Calu3 (cell line): ENCODE measurements at places on chromosomes 7 and 10. TPM values are rescaled to one million over a fixed set of nuclear protein-coding genes. Genes with fewer than 3 reads are reported as not detected.

GRCh38 chr10:129863201-129863663 lies 100.8 kb downstream of the EBF3 start:
- no peak overlapping the region for H3K27ac ChIP-seq
- no peaks in the 10 kb centered on the region for H3K27me3 ChIP-seq
- DNase-seq: no peak

- H3K4me1 ChIP-seq: peaks cover 27% of the 10 kb centered on the region
- no peak overlapping the region for H3K4me3 ChIP-seq
Measured at GRCh38 chr10:84511106-84511505, 182.7 kb downstream of the CCSER2 start.

DNA sequence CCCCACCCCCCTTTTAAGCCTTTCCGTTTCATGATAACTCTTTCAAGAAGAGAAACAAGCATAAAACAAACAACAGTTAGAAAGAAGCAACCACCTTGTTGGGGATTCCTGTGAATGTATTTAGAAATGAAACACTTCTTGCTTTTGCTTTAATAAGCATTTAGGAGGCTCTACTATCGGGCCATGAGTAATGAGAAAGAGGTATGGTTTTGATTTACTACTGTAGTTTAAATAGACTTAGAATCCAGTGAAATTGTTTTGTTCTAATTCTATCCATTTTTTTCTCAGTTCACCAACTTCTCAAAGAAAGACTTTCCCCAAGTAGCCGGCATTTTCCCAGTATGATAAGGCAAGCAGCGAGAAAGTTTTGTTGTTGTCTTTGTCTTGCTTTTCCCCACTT lies 168.7 kb upstream of the HABP2 start:
- no peak overlapping the region for H3K4me3 ChIP-seq
- H3K36me3 ChIP-seq: no peaks in the 10 kb centered on the region
- H3K27me3 ChIP-seq: peaks cover 12% of the 10 kb centered on the region
- no peak for DNase-seq
- no peak overlapping the region for H3K27ac ChIP-seq

- H3K36me3 ChIP-seq: no peaks in the 10 kb centered on the region
- H3K27ac ChIP-seq: no peak overlapping the region
- no peak for DNase-seq
- no peaks in the 10 kb centered on the region for H3K4me1 ChIP-seq
- peaks cover 57% of the 10 kb centered on the region for H3K27me3 ChIP-seq
- H3K4me3 ChIP-seq: no peak overlapping the region
Measured at GRCh38 chr7:131826960-131827359, 270.5 kb upstream of the PODXL start.

Gene ZPBP
- total RNA-seq: not detected in 2 replicates

- H3K36me3 ChIP-seq: no peaks in the 10 kb centered on the region
- H3K27me3 ChIP-seq: no peaks in the 10 kb centered on the region
- no peak overlapping the region for H3K27ac ChIP-seq
- no peak overlapping the region for H3K4me3 ChIP-seq
Measured at GRCh38 chr7:91288208-91288824, 24.1 kb downstream of the FZD1 start.

DNA sequence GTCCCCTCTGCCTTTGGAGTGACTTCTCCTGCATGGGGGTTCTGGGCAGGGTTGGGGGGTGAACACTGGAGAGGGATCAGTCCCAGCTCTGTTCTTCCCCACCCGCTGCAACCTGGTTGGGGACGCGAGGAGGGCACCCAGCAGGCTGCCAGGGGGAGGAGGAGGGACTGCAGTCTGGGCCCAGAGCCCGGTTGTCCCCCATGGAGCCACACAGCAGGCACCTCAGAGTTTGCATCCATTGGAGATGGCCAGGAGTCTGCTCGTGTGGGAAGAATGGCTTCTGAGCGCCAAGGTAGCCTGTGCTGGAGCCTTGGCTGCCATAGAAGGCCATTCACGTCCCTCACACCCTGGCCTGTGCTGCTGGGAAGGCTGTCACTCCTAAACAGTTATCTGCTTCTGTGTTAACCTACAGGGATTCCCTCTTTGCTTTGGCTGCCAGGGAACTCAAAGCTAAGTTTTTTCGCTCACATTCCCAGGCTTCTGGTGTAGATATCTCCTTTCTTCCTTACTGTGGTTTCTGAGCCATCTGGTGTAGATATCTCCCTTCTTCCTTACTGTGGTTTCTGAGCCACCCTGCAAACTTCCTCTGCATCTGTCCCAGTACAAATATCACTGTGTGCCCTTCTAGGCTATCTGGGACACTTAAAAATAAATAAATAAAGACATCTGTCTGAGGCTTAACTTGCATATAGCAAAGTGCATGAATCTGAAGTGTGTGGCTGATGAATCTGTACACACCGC lies 133.7 kb downstream of the LHPP start:
- H3K4me3 ChIP-seq: no peak overlapping the region
- DNase-seq: no peak
- H3K27me3 ChIP-seq: peaks cover 33% of the 10 kb centered on the region
- no peak overlapping the region for H3K27ac ChIP-seq
- H3K4me1 ChIP-seq: peaks cover 9% of the 10 kb centered on the region

- H3K4me3 ChIP-seq: no peak overlapping the region
- no peak for DNase-seq
- H3K36me3 ChIP-seq: peaks cover 12% of the 10 kb centered on the region
- no peaks in the 10 kb centered on the region for H3K27me3 ChIP-seq
- H3K4me1 ChIP-seq: peaks cover 22% of the 10 kb centered on the region
Measured at GRCh38 chr7:127911968-127912511, 119.2 kb downstream of the LRRC4 start.

Gene PKD2L1
- not detected in 2 replicates for total RNA-seq

GRCh38 chr7:70647801-70648498 lies 484.0 kb upstream of the GALNT17 start:
- H3K36me3 ChIP-seq: no peaks in the 10 kb centered on the region
- DNase-seq: no peak
- H3K27ac ChIP-seq: no peak overlapping the region

GRCh38 chr10:6607182-6607581 lies 27.1 kb upstream of the PRKCQ start:
- no peak for DNase-seq
- peaks cover 100% of the 10 kb centered on the region for H3K27me3 ChIP-seq
- no peak overlapping the region for H3K4me3 ChIP-seq
- no peak overlapping the region for H3K27ac ChIP-seq
- H3K36me3 ChIP-seq: no peaks in the 10 kb centered on the region
- H3K4me1 ChIP-seq: no peaks in the 10 kb centered on the region

DNA sequence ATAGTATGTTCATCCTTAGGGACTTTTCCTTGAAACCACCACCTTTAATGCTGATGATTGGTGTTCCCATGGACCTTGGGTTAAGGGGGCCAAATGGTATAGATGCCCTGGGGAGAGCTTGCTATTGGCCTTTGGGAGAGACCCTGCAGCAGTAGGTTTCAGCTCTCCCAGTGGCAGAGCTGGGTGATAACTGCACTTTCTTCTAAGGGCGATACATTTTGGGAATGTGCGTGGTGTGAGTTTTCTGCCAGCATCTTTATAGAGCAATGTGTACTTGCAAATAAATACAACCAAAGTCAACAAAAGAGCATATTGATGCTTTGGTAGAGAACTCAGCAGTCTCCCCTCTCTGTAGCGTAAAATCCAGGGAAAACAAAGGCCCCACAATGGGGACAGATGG lies 404.1 kb downstream of the PAXIP1 start:
- H3K27me3 ChIP-seq: no peaks in the 10 kb centered on the region
- no peaks in the 10 kb centered on the region for H3K36me3 ChIP-seq
- H3K27ac ChIP-seq: no peak overlapping the region
- no peak for DNase-seq
- H3K4me3 ChIP-seq: no peak overlapping the region

- DNase-seq: no peak
- H3K27ac ChIP-seq: no peak overlapping the region
- no peak overlapping the region for H3K4me3 ChIP-seq
Measured at GRCh38 chr10:53719658-53720057, 947.1 kb upstream of the MBL2 start.

DNA sequence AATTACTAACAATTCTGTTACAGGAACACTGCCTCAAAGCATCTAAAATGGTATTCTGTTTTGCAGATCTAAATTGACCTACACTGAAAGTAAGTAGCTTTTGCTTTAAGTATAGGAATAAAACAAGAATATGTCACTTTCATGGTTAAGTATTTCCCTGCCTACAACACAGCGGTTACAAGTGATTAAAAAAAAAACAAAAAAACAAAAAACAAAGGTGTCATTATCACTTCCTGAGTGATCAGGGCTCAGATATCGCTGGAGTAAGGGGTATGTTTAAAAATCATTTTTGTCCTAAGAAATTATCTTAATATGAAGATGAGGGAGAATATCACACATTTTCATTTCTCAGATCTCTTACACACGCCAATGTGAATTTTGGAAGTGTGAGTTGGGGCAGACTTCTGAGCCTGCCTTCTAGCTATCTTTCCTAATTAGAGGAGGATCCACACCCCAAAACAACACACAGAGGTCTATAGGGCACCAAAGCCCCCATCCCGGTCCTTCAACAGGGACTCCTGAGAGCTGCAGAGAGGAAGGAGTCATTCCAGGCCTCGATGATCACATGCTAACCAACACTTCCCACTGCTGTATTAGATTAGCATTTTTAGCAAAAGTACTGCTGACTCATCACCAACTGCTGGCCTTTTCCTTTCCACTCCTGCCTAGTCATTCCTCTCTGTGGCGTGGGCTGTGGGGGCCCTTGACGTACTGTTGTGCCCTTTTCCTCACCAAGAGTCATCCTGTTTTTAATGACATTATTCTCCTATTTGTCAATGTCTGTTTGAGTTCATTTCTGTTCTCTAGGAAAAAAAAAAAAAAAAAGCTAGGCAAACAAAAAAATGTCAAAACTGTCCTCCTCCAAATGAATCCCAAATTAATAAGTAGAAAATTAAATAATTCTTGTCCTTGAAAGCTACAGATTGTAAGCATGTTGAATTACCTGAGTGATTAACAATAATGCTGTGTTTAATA lies 31.2 kb downstream of the PRTFDC1 start:
- H3K4me1 ChIP-seq: peaks cover 8% of the 10 kb centered on the region
- H3K27me3 ChIP-seq: no peaks in the 10 kb centered on the region
- no peaks in the 10 kb centered on the region for H3K36me3 ChIP-seq
- no peak overlapping the region for H3K27ac ChIP-seq
- no peak for DNase-seq

DNA sequence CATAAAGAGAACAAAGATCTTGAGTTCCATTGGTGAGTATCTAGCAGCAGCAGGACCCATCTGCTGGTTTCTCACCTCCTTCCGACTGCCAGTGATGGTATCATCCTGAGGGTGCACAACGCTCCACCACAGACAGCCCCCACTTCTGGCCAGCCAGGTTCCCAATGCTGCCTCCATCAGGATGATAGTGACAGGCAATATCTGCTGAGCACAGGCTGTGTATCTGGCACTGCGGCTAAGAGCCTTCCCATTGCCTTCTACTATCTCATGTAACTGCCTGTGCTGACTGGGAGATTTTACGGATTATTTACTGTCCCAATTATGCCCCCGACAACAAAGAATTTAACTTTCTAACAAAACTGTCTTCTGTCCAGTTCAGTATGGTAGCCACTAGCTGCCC lies 352.4 kb upstream of the AOAH start:
- no peaks in the 10 kb centered on the region for H3K27me3 ChIP-seq
- peaks cover 8% of the 10 kb centered on the region for H3K4me1 ChIP-seq
- H3K27ac ChIP-seq: no peak overlapping the region
- H3K4me3 ChIP-seq: no peak overlapping the region
- DNase-seq: no peak

DNA sequence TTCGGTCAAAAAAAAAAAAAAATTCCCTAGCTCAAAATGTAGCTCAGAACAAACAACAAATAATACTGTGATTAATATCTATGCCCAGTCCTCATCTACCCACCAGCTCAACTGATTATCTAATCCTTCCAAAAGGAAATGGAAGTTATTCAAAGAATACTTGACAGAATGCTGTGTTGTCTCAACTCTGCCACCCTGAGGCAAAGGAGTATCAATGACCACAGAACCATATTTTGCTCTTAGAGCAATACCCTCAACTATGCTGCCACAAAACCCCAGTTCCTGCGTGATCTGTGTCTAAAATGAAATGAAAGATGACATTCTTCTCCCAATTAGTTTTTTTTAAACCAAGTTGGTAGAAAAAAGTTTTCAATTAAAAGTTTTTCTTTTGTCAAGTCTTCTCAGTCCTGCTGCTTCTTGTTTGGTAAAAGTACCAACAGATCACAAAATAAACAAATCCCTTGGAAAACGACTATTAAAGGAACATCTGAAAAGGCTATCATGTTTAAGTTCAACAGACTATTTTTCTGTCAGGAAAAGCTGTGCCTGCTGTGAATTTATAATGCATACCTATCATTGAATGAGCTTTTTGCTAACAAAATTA lies 21.6 kb downstream of the RBM28 start:
- no peak overlapping the region for H3K27ac ChIP-seq
- no peaks in the 10 kb centered on the region for H3K4me1 ChIP-seq
- no peaks in the 10 kb centered on the region for H3K27me3 ChIP-seq
- peaks cover 32% of the 10 kb centered on the region for H3K36me3 ChIP-seq
- peak; percentile 18 for DNase-seq

Gene CYP2C19
- total RNA-seq: 3.6 and 4.5 TPM in 2 replicates

DNA sequence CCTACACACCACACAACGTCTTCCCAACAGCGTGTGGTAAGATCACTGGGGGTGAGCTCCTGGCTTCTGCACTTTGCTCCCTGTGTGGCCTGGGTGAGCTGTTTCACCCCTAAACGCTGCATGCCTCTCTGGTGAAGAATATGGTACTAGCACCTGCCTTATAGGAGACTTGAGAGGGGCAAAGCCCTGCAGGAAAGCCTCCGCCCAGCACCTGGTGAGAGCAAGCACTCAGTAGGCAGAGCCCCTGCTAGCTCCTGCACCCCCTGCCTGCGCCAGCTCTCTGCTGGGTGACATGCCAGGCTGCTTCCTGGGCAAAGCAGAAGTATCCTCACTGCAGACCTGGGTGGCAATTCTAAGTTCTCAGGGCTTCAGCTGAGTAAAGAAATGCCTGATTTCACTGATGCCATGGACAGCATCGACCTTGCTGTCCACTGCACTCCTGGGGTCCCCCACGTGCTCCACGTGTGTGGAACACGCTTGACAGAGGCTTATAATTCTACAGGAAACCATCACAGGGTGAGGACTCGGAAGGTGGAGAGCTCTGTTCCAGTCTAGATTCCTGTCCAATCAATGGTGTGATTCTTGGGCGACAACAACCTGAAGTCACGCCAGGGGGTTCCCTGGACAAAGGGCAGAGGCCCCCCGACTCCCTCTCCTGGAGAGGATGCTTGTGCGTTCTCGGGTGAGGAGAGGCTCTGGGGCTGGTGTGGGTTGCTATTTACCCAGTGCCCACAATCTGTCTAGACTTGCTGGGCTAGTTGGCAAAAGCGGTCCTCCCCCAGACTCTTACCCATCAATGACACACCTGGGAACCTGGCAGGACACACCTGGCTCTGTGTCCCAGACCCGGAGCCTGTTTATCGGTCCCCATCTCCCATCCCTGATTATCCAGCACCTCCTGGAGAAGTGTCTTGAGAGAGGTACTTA lies 5.0 kb upstream of the CALML5 start:
- H3K36me3 ChIP-seq: peaks cover 17% of the 10 kb centered on the region
- H3K4me1 ChIP-seq: peaks cover 42% of the 10 kb centered on the region
- DNase-seq: no peak
- H3K4me3 ChIP-seq: peak overlapping the region; percentile 12
- peaks cover 10% of the 10 kb centered on the region for H3K27me3 ChIP-seq

Gene PCGF5
- 19.5 and 20.6 TPM in 2 replicates for total RNA-seq

- no peak overlapping the region for H3K27ac ChIP-seq
- no peak for DNase-seq
- peaks cover 6% of the 10 kb centered on the region for H3K36me3 ChIP-seq
- no peak overlapping the region for H3K4me3 ChIP-seq
- no peaks in the 10 kb centered on the region for H3K27me3 ChIP-seq
- H3K4me1 ChIP-seq: peaks cover 9% of the 10 kb centered on the region
Measured at GRCh38 chr10:93026072-93026471, 34.5 kb upstream of the CYP26C1 start.

GRCh38 chr7:145106001-145106400 lies 270.1 kb upstream of the TPK1 start:
- H3K36me3 ChIP-seq: no peaks in the 10 kb centered on the region
- no peaks in the 10 kb centered on the region for H3K4me1 ChIP-seq
- no peak overlapping the region for H3K27ac ChIP-seq
- no peak overlapping the region for H3K4me3 ChIP-seq

Gene PON3
- total RNA-seq: 5.3 and 6.5 TPM in 2 replicates
